ENCODE measurements at places on chromosomes 5 and 9.

DNA sequence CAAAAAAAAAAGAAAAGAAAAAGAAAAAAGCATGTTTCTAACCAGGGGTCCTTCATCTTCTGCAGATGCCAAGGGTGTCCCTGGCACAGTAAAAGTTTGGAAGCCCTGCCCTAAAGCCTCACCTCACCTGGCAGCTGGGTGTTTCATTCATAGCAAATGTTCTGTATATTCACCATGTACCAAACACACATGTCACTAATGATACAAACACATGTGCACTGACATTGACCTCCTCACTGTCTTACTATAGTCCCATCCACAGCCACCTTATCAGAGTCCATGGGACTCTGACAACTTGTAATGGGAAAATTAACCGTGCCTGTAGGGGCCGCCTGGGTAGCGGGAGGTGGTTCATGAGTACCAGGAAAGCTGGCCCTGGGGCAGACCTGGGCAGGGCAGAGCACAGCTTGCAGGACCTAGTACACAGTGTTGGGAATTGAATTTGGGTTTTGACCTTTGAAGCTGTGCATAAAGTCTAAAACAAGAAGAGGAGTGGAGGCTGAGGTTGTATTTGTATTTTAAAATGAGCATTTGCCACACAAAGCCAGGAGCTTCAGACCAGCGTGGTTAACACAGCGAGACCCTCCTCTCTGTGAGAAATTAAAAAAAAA lies 6.4 kb upstream of the MGAT4B start:
- no peak for DNase-seq

GRCh38 chr9:127838375-127839078 lies 15.9 kb downstream of the ENG start:
- no peak for DNase-seq

GRCh38 chr9:135410421-135410820 lies 69.2 kb upstream of the PPP1R26 start:
- DNase-seq, result no peak

DNA sequence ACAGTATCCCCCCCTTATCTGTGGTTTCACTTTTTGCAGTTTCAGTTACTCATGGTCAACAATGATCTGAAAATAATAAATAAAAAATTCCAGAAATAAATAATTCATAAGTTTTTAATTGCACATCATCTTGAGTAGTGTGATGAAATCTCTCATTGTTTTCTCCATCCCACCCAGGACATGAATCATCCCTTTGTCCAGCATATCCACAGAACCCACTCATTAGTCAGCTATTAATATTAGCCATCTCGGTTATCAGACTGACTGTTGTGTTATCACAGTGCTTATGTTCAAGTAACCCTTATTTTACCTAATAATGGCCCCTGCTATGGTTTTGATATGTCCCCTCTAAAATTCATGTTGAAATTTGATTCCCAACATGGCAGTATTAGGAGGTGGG lies 40.7 kb downstream of the FAM114A2 start:
- no peak for DNase-seq

DNA sequence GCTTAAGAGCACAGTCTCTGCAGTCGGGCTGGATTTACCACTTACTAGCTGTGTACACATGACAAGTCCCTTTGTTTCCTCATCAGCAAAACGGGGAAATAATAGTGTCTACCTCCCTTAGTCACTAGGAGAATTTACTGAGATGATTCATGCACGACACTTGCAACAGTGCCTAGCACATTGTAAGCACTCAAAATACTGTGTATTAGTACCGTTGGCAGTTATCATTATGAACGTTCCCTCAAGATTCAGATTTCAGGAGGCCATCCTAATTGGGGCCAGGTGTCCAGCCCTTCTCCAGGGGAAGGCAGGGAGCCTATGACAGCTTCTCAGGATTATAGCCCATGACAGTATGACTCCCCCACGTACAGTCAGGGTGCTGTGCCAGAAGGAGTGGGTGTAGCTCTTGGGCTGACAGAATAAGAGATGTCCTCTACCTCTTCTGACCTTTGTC lies 164.3 kb downstream of the DOCK2 start:
- DNase-seq, result peak; percentile 50

DNA sequence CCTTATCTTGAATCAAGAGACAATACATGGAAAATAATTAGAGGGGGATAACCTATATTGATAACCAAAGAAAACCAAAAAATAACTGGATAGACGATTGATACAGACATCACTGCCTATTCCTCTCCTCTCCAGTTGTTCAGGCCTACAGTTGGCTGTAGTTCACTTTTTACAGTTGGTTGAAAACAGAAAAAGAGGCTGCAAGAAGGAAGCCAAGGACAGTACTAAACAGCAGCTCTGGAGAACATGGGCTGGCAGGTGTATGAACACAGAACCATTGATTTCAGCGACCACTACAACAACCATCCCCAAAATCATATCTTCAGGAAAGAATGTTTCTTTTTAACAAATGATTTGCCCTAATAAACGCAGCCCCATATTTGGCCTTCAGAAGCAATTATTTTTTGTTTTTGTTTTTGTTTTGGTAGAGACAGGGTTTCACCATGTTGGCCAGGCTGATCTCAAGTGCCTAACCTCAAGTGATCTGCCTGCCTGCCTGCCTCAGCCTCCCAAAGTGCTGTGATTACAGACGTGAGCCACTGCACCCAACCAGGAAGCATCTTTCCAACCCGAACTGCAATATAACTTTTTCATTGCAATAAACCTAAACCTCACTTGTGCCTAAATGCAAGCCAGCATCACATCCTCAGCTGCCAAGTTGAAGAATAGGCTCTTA lies 64.3 kb downstream of the MLLT3 start:
- no peak for DNase-seq

Data from activated CD4-positive, alpha-beta T cell treated with anti-CD3 and anti-CD28 coated beads, Interleukin-2, Interleukin-4, amounts not matched to agents 100 ng/mL and 50 ng/mL, durations not matched to agents 16 hours and 8 hours (primary cell).